Subcutaneous preadipocyte (primary cell): ENCODE measurements at places on chromosomes 7 and 10. TPM values are rescaled to one million over a fixed set of nuclear protein-coding genes. Genes with fewer than 3 reads are reported as not detected.

The TDRD1 gene
- total RNA-seq = 2.6 and 3.3 TPM in 2 replicates

The GNAT3 gene
- total RNA-seq = not detected in 2 replicates

The HMX3 gene
- not detected in 2 replicates for total RNA-seq

The CALML3 gene
- total RNA-seq = not detected in 2 replicates

The CLRN3 gene
- total RNA-seq = not detected in 2 replicates

The SEMA3E gene
- total RNA-seq = 1.5 and 2.3 TPM in 2 replicates

The CCDC172 gene
- total RNA-seq = not detected in 2 replicates

The ZMIZ2 gene
- 11.4 and 21.5 TPM in 2 replicates for total RNA-seq

The NUTM2D gene
- 0.78 and 1.1 TPM in 2 replicates for total RNA-seq

The SDK1 gene
- total RNA-seq = 1.6 and 3.7 TPM in 2 replicates

The LEP gene
- total RNA-seq = under 0.01 TPM in 1 of 2 replicates, not detected in the other

The C7orf57 gene
- total RNA-seq = not detected in 2 replicates

The MYH16 gene
- not detected in 2 replicates for total RNA-seq
